Fibroblast of the aortic adventitia (primary cell): ENCODE measurements at places on chromosomes 2 and 18. TPM values are rescaled to one million over a fixed set of nuclear protein-coding genes. Genes with fewer than 3 reads are reported as not detected.

The SLC23A3 gene
- total RNA-seq, result 1.6 and 3.1 TPM in 2 replicates

The BOLL gene
- total RNA-seq, result not detected in 2 replicates

The GDF7 gene
- total RNA-seq, result under 0.01 TPM in 1 of 2 replicates, not detected in the other

The TIGD1 gene
- 3.3 and 7.8 TPM in 2 replicates for total RNA-seq

The NGEF gene
- total RNA-seq, result 1.1 and 17.4 TPM in 2 replicates

The SKOR2 gene
- not detected in 2 replicates for total RNA-seq

The CYP27A1 gene
- 10.5 and 42.8 TPM in 2 replicates for total RNA-seq

The PIEZO2 gene
- 1.6 and 40.2 TPM in 2 replicates for total RNA-seq

The ALK gene
- total RNA-seq, result 0.27 and 0.82 TPM in 2 replicates

The THSD7B gene
- total RNA-seq, result 0.36 TPM in 1 of 2 replicates, not detected in the other

The ADI1 gene
- total RNA-seq, result 41.6 and 44.7 TPM in 2 replicates

The UNC80 gene
- not detected in 2 replicates for total RNA-seq

The CNGA3 gene
- total RNA-seq, result 0.18 TPM in 1 of 2 replicates, not detected in the other

The EPC2 gene
- 22.4 and 31.7 TPM in 2 replicates for total RNA-seq

The NBAS gene
- total RNA-seq, result 76.0 and 83.2 TPM in 2 replicates

The TUBB8B gene
- total RNA-seq, result not detected in 2 replicates

The HMSD gene
- total RNA-seq, result 0.09 and 0.90 TPM in 2 replicates

The REG3G gene
- not detected in 2 replicates for total RNA-seq

The CCDC121 gene
- total RNA-seq, result 3.6 and 7.0 TPM in 2 replicates

The AP1S3 gene
- 8.1 and 16.8 TPM in 2 replicates for total RNA-seq

The GKN1 gene
- not detected in 2 replicates for total RNA-seq

The SLC16A14 gene
- 0.49 and 1.4 TPM in 2 replicates for total RNA-seq

The MAP3K20 gene
- 53.1 and 68.2 TPM in 2 replicates for total RNA-seq

The RAB6C gene
- not detected in 2 replicates for total RNA-seq

The ZNF521 gene
- 35.7 and 48.6 TPM in 2 replicates for total RNA-seq

The PELI1 gene
- 5.8 and 8.3 TPM in 2 replicates for total RNA-seq

The CYP1B1 gene
- 146 and 199 TPM in 2 replicates for total RNA-seq

The ZSWIM2 gene
- total RNA-seq, result 0.18 TPM in 1 of 2 replicates, not detected in the other

The GPR75 gene
- total RNA-seq, result 0.25 and 2.4 TPM in 2 replicates

The BOK gene
- total RNA-seq, result 15.3 and 21.4 TPM in 2 replicates

The ITGB6 gene
- under 0.01 TPM in 1 of 2 replicates, not detected in the other for total RNA-seq

The RBM44 gene
- total RNA-seq, result 0.27 and 0.65 TPM in 2 replicates

The SLC25A12 gene
- 17.1 and 23.0 TPM in 2 replicates for total RNA-seq
